Activated T-helper 1 cell treated with Interleukin-2 at 50 U/mL for 16 hours (primary cell): ENCODE measurements at places on chromosomes 7 and 10.

DNA sequence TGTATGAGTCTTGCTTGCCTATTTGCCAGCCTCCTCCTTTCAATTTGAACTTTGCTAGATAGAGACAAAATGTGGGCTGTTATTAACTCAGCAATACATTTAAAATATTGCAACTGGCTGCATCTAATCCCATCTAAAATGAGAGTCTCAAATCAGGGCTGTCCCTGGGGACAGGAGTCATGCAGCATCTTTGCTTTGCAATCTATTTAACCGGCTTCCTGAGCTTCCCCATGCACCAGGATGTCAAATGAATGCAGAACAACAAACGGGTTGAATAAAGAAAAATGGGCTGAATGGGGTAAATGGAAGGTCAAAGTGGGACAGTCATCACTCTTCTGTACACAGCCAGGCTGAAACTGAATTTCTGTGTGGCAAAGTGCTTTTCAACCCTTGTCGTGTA, 89.2 kb downstream of the AOAH start:
- no peak for DNase-seq

GRCh38 chr7:158023681-158024350, 563.8 kb downstream of the PTPRN2 start:
- DNase-seq: no peak

- no peak for DNase-seq
Measured at GRCh38 chr7:50217821-50218281, 86.7 kb upstream of the IKZF1 start.

GRCh38 chr7:22833957-22834356, 11.3 kb upstream of the TOMM7 start:
- DNase-seq: no peak

- DNase-seq: no peak
Measured at GRCh38 chr7:115024276-115024675, 102.4 kb downstream of the MDFIC start.

DNA sequence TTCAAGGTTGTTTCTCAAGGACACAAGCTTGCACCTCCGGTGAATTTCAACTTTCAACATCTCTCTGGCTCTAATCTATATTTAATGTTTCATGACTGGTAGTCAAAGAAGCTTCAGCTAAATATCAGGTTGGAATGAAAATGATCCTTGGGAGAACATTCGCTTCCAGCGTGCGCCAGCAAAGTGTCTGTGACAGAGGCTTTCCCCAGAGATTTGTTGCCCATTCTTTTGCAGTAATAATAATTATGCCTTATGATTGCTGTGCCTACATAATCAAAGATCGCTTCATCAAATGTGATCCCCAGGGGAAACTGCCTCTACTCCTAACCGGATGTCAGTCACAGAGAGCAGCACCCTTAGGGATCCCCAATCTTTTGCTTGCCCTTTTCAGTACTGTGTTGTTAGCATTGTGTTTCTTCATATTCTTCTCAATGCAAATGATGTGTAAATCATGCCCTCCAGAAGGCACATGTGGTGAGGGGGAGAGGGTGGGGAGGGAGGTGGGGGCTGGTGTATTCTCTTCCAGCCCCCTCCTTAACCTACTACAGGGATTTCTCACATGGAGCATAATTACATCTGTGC, 30.5 kb downstream of the FZD1 start:
- no peak for DNase-seq

DNA sequence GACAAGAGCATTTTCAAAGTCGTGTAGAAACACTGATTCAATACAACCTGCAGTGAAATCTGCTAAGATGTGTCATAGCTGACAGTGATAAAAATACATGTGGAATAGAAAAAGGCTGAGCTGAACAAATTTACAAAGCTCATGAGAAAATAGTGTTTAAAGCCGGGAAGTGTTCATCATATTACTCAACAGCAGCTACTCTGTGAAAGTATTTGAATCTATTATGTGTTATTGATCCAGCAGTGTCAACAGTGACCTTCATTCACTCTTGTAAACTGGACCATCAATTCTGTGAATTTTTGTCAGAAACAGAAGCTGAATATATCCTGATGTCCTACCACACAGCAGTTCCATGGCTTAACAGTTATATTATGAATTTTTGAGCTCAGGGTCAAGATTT, 11.6 kb downstream of the DYDC1 start:
- DNase-seq: no peak

DNA sequence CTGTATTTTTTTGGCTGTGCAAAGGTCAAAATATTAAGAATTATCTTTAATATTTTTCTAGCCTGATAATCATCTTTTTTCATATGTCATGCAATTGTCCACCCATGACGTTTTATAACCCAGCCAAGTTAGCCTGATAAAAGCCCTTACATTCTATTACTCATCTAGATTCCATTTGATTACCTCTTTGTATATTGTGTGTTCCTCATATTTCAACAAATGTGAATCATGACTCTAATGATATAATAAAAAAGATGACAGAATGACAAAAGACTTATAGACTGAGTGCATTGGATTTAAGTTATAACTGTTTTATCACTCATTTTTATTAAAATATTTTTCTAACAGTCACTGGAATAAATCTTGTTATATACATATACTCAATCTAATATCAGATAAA, 1560.0 kb upstream of the LRRTM3 start:
- no peak for DNase-seq

- no peak for DNase-seq
Measured at GRCh38 chr10:78912361-78913218, 156.2 kb upstream of the ZMIZ1 start.

- no peak for DNase-seq
Measured at GRCh38 chr10:84344526-84344925, 16.1 kb downstream of the CCSER2 start.

- no peak for DNase-seq
Measured at GRCh38 chr10:97332591-97333350, 1.8 kb downstream of the FRAT2 start.

- DNase-seq: no peak
Measured at GRCh38 chr7:127303102-127303501, 50.4 kb upstream of the GRM8 start.

GRCh38 chr7:27774717-27775328, 34.9 kb downstream of the TAX1BP1 start:
- DNase-seq: no peak

DNA sequence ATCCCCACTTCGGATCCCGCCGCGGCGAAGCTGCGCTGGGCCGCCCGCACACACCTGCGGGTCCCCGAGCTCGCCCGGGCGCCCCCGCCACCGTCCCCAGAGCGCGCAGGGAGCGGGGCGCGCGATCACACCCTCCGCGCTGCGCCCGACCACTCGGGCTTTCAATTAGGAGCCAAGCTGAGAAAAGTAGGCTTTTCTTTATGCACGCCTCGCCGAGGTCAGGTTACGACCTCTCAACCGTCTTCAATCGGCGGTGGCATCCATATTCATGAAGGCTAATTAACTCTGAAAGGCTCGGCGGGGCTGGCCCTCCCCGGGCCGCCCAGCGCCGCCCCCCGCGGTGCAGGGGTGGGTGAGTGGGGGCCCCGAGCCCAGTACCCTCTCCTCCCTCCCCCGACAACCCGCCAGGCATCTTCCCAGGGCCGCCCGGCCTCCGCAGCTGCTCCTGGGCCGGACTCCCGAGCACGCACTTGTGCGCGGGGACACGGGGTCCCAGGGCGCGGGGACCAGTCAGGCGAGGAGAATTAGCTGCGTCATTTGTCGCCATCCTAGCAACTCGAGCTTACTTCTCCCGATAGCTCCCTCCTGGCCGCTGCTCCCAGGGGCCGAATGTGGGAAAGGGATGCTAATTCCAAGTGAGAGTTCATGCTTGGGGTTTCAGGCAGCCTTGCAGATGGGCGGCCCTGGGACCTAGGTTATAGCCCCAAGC, 155.5 kb upstream of the LYZL2 start:
- DNase-seq: no peak

DNA sequence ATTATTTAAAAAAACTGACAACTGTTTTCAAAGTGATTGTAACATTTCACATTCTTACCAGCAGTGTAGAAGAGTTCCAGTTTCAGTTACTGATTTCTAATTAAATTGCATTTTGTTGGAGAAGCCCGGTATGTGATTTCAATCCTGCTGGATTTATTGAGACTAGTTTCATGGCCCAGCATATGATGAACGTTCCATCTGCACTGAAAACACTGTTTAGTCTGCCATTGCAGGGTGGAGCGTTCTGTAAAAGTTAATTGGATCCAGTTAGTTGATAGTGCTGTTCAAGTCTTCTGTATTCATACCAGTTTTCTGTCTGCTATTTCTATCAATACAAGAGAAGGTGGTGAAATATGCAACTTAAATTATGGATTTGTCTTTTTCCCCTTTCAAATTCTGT, 37.3 kb upstream of the CCNY start:
- DNase-seq: no peak

DNA sequence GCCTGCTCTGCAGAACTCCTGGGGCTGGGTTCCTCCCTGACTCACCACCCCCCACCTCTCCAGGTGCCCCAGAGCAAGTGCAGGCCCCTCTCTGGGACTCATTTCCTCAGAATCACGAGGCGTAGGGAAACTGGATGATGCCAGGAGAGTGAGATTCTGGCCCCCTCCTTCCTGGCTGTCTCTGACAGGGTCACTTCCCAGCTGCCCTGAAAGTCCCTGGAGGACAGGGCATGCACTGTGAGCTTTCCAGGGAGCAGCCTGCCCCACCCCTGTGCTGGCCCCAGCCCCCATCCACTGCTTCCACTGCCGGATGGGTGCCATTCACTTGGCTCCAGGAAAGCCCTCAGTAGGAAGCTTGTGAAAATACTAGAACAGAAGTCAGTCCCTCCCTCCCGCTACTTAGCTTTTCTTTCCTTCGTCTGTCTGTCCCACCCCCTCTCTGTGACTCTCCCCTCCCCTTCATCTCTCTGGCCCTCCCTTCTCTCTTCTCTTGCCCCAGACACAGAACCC, 10.4 kb downstream of the TACR2 start:
- no peak for DNase-seq

DNA sequence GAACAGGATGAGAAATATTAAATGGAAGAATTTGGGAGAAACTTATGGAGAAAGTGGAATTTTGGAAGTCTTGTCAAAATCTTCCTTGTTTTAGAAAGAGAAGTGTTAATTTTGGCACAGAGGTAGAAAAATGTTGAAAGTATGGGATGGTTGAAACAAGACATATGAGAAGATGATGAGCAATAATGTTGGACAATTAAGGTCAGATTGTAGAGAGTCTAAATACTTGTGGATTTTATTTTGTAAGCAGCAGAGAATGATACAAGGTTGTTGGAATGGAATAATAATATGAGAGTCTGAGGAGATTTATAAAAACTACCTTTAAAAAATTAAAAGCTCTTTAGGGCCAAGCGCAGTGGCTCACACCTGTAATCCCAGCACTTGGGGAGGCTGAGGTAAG, 34.6 kb downstream of the PHTF2 start:
- no peak for DNase-seq

DNA sequence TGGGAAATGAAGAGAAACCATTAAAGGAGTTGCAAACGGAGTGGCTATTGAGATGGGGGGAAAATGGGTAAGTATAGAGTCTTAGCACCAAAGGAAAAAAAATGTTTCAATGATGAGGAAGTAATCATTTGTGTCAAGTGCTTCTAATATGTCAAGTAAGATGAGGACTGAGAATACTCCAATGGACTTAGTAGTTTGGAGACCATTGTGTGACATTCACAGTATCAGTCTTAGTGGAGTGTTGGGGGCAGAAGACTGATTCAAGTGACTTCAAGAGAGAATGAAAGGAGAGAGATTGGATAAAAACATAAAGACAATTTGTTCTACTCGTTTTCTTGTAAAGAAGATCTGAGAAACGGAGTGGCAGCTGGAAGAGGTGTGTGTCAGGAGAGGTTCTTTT, 88.6 kb upstream of the ARID5B start:
- DNase-seq: no peak
